ENCODE measurements at places on chromosomes 6 and 20.
A peak's percentile ranks its signal among the peaks of the same experiment; 100 is the strongest.

DNA sequence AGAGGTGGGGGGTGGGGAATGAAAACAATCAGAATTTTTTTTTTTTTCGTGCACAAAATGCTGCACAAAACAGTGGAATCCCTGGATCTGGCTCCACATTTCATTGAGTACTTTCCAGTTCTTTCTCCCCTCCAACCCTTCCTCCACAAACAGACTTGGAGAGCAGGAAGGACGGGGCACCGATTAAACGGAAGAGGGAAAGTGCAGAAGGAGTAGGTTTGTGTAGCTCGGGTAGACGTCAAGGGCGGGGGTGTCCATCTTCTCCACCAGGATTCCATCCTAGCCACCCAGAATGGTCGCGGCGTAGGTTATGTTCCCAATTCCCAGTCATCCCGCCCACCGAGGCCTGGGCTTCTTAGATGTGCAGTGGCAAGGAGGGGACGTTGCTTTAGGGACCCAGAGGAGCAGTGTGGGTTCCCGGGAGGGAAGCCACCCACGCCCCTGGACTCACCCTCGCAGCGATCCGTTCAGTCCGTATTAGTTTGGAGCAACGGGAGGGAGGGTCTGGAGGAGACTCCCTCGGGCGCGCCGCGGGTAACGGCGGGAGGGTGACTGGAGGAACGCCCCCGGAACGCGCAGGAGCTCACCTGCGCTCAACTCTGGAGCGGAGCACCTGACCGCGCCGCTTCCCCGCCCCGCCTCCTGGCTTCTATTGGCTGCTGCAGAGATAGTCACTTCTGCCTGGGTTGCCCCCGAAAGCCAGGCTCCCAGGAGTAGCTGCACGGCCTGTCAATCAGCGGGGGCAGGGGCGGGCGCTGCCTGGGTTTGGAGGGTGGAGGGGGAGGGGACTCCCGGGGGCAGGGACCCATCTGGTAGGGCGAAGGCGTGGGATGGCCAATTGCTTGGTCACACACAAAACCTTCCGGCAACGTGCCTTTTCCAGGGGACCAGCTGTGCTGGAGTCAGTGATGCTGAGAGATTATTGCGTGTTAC, at the start of gene ENPP5:
Gene ENPP5 (minus strand): TSS at position 624 of the 933 bp plus-strand sequence. CDS start 2,718 bp downstream, outside the sequence.
- DNase-seq: peak; percentile 78

DNA sequence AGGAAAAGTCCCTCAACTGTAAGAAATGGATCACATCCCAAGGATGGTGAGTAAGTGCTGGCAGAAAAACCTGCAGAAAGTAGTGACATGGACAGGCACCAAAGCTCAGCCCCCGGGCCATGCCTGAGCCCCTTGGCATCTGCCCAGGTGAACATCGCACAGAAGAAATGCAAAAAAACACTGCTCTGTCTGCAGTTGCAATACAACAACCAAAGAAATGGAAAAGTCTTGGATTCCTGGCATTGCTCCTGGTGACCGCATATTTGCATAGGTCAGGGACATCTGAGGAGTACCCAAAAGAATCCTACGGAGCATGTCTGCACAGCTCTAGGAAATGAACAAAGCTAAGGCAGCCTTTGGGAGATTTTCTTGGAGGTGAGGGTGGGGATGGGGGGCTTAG, 63.1 kb upstream of the PTPRT start:
- DNase-seq: no peak

DNA sequence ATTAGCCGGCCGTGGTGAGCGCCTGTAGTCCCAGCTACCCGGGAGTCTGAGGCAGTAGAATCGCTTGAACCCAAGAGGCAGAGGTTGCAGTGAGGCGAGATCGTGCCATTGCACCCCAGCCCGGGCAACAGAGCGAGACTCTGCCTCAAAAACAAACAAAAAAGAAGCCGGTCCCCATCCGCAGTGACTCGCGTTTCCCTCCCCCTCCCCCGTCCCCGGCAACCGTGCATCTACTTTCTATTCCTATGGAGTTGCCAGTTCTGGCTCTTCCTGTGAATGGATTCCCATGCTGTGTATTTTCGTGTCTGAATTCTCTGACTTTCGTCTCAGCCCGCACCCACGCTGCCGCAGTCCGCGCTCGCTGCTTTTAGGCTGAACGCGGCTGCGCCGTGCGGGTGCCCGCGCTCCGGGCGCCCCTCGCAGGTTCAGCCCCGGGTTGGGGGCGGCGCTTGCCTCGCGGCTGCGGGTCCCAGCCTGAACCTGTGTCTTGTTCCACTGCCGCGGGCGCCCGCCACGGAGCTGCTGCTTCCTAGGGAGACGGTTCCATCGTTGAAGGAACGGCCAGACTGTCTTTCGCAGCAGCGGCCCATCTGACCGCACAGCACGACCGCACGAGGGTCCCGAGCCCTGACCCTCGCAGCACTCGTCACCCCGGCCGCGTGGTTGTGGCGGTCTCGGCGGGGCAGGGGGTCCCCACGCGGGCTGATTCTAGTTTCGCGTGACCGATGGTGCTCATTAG, 1.1 kb upstream of the MRGBP start:
- DNase-seq: peak; percentile 65

GRCh38 chr6:113380591-113380990, 476.6 kb upstream of the MARCKS start:
- no peak for DNase-seq

- DNase-seq: no peak
Observed at GRCh38 chr6:165404697-165405096, 95.3 kb upstream of the C6orf118 start.

- no peak for DNase-seq
Observed at GRCh38 chr6:39897698-39898097, 36.6 kb downstream of the MOCS1 start.

GRCh38 chr6:12586721-12587480, 129.7 kb upstream of the PHACTR1 start:
- no peak for DNase-seq

DNA sequence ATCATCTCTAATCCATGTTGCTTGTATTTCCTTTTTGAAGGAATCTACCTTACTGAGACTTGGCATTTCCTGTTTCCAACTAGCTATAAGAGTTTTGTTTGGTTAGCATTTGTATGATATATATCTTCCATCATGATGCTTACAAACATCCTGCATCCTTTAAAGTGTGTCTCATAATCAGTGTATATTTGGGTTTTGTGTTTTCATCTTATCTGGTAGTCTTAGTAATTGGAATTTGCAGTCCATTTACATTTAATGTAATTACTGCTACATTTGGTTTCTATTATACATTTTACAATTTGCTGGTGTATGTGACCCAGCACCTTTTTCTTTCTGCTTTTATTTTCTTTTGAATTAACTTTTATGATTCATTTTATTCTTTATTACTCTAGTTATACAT, 12.6 kb downstream of the CENPW start:
- no peak for DNase-seq

GRCh38 chr20:36929290-36929689, 22.2 kb downstream of the SAMHD1 start:
- no peak for DNase-seq

DNA sequence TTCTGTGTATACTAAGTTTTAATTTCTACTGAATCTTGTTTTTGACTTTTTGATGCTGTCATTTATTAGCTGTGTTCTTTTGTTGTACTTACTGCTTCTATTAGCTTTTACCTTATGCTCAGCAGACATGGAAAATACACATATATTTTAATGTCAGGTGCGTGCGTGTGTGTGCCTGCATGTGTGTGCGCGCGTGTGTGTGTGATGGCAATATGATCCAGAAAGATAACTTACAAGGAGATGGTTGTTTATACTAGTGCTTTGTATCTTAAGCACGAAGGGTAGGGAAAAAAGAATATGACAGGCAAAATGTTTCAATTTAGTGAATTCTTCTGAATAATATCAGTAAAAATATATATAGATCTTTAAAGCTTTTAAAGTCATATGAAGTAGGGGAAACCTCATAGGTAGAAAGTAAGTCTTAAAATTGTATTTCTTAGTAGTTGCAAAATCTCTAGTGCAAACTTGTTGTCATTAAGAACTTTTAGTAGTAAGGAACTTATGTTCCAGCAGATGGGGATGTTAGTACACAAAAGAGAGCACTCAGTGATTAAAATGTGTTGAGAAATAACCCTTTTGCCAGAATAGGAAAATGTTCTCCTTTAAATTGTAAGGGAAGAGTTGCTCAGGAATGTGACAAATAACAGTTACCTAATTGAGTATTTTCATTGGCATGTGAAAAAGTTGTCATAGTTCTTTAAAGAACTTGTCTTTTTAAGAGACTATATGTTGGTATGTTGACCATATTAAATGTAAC, 13.2 kb downstream of the QKI start:
- DNase-seq: peak; percentile 50

- no peak for DNase-seq
Observed at GRCh38 chr6:126620719-126621118, 280.8 kb downstream of the CENPW start.

GRCh38 chr6:40713002-40713719, 126.0 kb upstream of the LRFN2 start:
- DNase-seq: no peak

DNA sequence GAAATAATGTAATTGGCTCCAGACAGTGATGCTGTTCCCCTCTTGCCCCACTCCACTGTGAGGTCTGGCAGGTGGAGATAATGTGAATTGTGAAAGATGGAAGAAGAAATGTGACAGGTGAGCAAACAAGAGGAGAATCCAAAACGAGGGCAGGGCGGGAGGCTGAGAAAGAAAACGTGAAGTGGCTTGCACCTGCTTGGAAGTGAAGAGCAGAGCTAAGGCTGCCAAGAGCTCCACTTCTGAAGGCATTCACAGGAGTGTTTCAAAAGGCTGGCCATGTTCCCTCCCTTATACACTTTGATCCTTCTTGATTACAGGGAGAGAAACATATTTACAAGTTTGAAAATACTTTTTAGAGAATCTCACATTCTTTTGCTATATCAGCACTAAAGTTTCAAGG, 359.4 kb downstream of the EPHA7 start:
- DNase-seq: no peak

DNA sequence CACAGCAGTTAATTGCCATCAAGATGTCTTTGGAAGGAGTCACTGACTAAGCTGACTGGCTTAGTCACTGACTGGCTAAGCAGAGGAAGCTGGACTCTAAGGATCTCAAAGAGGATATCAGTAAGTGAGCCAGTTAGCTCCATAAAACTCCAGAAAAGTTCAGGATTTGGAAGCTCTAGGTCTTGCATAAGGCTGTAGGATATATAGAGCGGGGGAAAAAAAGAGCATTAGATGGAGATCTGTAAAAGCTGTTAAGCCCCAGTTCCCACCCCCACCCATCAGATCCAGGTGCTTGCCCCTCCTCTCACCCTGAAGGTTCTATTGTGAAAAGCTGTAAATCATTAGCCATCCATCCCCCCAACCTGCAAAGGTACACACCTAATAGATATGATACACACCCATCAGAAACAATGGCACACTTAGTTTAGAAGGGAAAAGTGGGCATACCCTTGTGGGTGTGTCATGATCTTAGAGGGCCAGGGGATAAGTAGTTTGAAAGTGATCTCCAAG, 32.2 kb downstream of the CARMIL1 start:
- no peak for DNase-seq

DNA sequence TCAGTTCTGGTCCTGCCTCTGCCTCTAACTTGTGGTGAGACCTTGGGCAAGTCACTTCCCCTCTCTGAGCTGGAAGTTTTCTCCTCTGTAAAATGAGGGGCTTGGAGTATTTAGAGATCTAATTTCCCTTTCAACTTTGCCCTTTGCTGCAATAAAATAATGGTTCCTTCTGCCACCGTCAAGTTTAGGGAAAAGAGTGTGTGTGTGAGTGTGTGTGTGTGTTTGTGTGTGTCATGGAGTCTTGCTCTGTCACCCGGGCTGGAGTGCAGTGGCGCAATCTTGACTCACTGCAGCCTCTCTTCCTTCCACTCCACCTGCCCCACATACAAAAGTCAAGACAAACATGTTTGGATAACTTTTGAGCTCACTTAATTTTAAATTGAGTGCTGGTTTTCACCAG, 39.2 kb upstream of the PIM1 start:
- no peak for DNase-seq

GRCh38 chr6:9697263-9697931, 717.5 kb downstream of the TFAP2A start:
- no peak for DNase-seq

DNA sequence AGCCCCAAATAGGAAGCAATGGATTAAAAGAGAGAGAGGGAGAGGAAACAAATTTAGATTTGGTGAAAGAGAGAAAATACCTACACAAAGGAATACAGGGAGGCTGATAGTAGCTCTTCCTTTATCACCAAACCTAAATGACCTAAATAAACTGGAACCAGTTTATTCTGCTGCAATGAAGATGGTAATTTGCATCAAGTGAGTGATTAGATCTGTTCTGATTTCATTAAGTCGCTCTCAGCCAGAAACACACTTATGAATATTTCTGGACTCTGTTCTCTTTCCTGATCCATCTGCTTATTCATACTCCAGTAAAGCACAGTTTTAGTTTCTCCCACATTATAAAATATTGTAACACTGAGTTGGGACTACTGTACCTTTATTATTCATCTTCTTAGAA, 83.4 kb upstream of the BMP5 start:
- DNase-seq: no peak

DNA sequence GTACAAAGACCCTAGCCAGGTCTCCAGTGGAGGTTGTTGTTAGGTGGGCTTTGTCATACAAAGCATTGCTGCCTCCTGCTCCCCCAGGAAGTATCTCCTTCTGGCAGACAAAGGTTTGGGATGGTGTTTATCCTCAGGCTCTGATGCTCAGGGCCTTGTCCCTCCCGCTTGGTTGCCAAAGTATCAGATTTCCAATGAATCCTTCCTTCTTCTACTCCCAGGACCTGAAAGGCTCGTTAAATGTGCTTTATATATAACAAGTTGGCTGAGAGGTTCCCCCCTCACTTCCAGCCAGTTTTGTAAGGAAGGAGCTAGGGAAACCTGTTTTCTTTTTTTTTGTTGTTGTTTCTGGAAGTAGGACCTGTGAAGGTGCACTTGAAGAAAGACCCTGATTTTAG, 14.4 kb downstream of the PTK7 start:
- no peak for DNase-seq

DNA sequence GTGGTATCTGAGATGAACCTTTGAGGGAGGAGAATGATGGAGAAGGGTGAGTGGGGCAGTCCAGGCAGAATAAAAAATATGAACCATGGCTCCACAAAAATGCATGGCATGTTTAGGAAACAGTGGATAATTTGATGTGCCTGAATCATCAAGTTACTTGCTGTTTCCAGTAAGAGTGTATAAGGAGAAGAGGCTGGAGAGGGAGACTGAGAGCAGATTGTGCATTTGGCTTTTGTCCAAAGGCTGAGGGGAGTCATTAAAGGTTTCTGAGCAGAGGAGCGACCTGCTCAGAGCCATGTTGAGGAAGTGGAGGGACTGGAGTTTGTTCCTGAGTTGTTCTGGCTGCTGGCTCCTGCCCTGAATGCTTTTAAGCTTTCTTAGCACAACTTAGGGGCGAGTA, 6.1 kb downstream of the MMP24 start:
- DNase-seq: no peak

GRCh38 chr6:123965894-123966293, 162.2 kb downstream of the NKAIN2 start:
- no peak for DNase-seq

- DNase-seq: no peak
Observed at GRCh38 chr6:12221856-12222255, 68.3 kb upstream of the EDN1 start.

Data from CD4-positive, alpha-beta T cell treated with Interleukin-21 for 1 hour (primary cell).